ENCODE measurements at places on chromosomes 7 and 10. TPM values are rescaled to one million over a fixed set of nuclear protein-coding genes. Genes with fewer than 3 reads are reported as not detected.

- no peak for DNase-seq
These were observed 102.2 kb downstream of the RNF216 start for GRCh38 chr7:5679048-5679812.

- DNase-seq = no peak
These were observed 139.8 kb downstream of the GRID1 start for GRCh38 chr10:86226781-86227201.

DNA sequence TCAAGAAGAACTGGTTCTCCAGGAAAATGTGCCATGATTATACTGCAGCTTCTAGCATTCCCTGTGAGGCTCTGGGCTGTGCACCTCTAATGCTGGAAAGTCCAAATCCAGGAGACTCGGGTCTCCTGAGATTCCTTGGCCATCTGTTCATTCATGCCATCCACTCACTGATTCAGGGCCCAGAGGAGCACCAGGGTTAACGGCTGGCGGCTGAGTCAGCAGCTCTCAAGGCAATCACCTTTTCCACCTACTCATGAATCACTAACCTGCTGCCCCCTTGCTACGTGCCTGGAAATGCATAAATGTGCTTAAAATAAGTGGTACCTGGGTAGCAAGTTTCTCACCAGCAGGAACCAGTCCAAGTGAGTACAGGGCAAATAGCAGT lies 132.7 kb downstream of the KCNMA1 start:
- no peak for DNase-seq

- no peak for DNase-seq
These were observed 108.1 kb downstream of the CCDC71L start for GRCh38 chr7:106552645-106553445.

- DNase-seq = no peak
These were observed 2.9 kb downstream of the CPXM2 start for GRCh38 chr10:123888751-123889150.

DNA sequence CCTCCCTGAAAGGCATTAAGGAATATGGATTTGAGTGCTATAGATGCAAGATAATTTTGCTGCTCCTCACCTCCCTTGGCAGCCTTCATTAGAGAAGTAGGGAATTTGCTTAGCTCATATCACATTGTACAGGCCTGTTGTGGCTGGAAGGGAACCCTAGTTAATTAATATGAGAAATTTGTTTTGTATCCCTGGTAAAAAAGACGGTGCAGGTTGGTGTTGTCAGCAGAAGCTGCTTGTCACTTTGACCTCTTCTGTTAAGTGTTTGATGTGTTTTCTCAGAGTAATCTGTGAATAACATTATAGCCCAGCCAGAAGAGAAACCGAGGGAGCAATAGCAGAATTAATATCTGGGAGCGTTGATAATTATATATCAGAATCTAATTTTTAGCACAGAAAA lies 278.4 kb downstream of the LRMDA start:
- no peak for DNase-seq

GRCh38 chr7:110507832-110508231 lies 583.1 kb upstream of the LRRN3 start:
- no peak for DNase-seq

GRCh38 chr10:124482236-124482800 lies 20.7 kb downstream of the LHPP start:
- no peak for DNase-seq

DNA sequence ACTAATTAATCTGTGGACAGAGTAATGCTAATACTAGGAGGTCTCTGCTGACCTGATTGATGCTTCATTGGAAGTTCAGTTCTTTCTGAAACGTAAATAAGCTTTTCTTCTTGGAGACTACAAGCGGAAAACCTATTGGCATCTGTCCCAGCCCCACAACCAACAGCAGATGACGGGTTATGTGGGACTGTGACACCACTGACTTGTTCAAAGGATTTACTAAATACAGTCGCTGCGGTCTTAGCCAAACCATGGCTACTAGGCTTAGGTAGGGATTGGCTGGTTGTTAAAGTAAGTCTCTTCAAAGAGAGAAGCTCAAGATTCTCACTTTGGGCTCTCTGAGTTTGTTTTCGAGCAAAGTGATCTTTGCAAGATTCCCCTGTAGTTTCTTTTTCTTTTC lies 68.3 kb downstream of the HYCC1 start:
- DNase-seq = peak; percentile 56

GRCh38 chr7:26159243-26159642 lies 7.2 kb downstream of the NFE2L3 start:
- DNase-seq = no peak

DNA sequence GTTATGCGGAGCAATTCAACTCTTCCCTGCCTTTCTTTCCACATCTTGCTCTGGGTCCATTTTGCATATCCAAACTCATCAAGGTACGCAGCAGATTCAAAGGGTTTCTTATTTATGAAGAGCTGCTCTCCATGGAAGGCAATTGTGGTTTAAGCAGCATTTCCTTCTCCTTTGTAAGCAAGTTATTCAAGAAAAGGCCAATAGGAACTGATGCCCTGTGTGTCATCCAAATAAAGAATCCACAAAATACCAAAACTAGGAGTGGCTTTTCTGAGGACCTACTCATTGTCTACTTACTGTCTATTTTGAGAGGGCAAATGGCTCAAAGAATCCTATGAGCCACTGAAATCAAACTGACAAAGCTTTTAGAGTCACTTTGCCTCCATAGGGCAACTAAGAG lies 253.1 kb downstream of the PTEN start:
- DNase-seq = no peak

GRCh38 chr10:87976101-87976743 lies 112.8 kb downstream of the PTEN start:
- DNase-seq = no peak

GRCh38 chr10:64863836-64864235 lies 1342.6 kb downstream of the REEP3 start:
- no peak for DNase-seq

DNA sequence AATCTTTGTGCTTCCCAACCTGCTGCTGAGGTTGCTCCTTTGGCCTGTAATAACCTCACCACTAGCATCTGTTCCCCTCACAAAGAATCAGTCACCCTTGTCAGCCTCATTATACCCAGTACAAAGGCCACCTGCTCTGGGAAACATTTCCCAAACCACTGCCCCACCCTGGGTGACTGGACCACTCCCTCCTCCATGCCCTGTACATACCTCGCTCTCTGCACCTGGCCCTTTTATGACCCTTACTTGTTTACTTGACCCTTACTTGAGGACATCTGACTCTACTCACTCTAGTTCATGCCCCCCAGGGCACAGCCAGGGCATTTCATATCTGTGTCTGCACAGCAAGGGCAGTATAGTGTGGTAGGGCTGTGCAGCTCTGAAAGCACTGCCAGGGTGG lies 21.4 kb upstream of the AOC1 start:
- no peak for DNase-seq

DNA sequence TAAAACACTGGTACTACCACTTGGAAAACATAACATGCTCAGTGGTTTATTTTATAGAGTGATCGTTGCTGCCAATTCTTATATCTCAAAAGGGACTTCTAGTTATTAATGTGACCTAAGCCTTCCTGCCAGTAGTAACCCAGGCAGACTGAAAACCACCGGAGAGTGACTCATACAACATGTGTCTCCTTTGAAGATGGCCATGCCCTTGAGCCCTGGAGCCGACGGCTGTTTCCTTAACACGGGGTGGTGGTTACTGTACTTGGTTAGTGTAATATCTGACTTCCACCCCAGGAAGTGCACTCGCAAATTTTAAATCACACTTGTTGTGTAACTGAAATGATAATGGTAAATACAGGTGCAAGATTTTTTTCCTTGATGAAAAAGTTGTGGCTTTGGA lies 30.5 kb downstream of the JAKMIP3 start:
- DNase-seq = no peak

- DNase-seq = no peak
These were observed 36.6 kb downstream of the RHEB start for GRCh38 chr7:151482883-151483710.

DNA sequence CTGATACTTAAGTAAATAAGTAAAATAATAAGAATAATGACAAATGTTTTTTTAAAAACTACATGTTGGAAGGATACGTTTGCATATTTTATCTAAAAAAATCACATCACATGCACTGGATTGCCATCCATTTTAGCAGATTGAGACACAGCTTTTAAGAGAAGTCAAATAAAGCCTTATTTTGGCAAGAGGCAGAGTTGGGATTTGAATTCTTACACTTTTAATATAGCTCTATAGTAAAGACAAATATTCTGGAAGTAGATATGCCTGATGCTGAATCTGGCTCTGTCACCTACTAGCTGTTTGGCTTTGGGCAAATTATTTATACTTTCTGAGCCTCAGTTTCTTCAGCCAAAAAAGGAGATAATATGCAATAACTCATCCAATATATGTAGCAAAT lies 386.4 kb downstream of the ETV1 start:
- DNase-seq = no peak

GRCh38 chr7:128910569-128910945 lies at the start of gene KCP:
KCP (minus strand) TSS chr7:128910709; CDS start chr7:128910676, 33 bp downstream.
- peak; percentile 84 for DNase-seq

DNA sequence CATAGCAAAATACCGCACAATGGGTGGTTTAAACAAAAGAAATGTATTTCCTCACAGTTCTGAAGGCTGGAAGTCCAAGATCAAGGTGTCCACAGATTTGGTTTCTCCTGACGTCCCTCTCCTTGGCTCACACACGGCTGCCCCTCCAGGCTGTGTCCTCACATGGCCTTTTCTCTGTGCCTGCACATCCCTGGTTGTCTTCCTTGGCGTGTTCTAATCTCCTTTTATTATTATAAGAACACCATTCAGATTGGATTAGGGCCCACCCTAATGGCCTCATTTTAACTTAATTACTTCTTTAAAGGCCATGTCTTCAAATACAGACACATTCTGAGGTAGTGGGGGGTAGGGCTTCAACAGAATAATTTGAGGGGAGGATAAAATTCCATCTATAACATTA lies 87.9 kb downstream of the FZD1 start:
- DNase-seq = no peak

Gene SKIDA1
- 0.71 TPM for polyA plus RNA-seq

Gene SGCE
- polyA plus RNA-seq = 56.5 TPM

Gene RAB19
- 0.82 TPM for polyA plus RNA-seq

Gene SMKR1
- 3.9 TPM for polyA plus RNA-seq

Gene ARHGEF35
- polyA plus RNA-seq = 9.5 TPM

Gene NKX1-2
- polyA plus RNA-seq = not detected

Gene AKR1E2
- polyA plus RNA-seq = 1.8 TPM

Gene DNAAF5
- 11.6 TPM for polyA plus RNA-seq

Gene MCU
- 18.6 TPM for polyA plus RNA-seq

Gene FXYD4
- 392 TPM for polyA plus RNA-seq

Gene ADRA2A
- 1.2 TPM for polyA plus RNA-seq

Gene JCAD
- polyA plus RNA-seq = 15.7 TPM

Gene TRDMT1
- 2.0 TPM for polyA plus RNA-seq

Data from kidney (tissue), 22 donors.